ENCODE measurements at places on chromosomes 7 and 10.

DNA sequence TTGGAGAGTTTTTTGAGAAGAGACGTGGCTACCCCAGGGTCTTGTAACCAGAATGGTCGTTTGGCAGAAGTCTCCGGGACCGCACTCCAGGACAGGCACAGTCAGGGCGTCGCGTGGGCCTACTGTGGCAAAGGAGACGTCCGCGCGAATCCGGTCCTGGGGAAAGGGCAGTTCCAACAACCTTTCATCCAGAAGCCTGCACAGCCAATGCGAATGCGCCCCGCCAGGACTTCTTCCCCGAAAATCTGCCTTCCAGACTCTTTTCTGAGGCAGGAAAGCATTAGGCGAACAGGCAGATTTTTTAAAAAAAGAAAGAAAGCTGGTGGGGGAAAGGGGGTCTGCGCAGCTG lies 2.0 kb downstream of the HPSE2 start:
- DNase-seq: no peak

GRCh38 chr7:129188372-129188891 lies at the start of gene SMO:
Gene SMO, plus strand, starts transcription at chr7:129188633. Its CDS starts 519 bp downstream, at chr7:129189152.
- DNase-seq: no peak

- DNase-seq: no peak
Observed at GRCh38 chr10:10865913-10866312, 151.8 kb upstream of the CELF2 start.

DNA sequence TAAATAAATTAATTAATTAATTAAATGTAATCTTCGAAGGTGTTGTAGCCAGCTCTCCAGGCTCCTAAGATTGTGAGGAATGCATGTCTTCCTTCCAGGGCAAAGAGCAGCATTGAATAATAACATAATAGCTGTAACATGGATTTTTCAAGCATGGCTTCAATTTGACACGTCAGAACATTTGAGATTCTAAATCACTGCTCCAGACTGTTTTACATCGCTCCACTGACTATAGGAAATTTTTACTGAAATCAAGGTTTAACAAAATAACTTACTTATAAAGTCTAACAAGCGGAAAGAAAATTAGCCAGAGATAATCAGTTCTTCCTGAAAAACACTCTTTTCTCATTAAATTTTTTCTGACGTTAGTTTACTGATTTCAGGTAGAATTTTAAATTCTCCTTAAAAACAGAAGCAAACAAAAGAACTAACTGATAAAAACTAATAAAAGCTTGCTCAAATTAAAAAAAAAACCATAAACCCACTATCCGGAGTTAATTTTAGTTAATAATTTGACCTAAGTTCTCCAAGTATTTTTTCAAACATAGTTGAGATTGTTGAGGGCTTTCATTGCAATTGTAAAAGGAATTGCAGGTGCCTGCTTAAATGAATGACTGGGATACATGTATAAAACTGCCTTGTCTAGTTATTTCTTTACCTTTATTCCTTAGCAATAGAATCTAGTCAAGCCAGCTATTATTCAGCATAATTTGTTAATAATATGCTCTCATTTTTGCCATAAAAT lies 51.2 kb upstream of the SGCE start:
- no peak for DNase-seq

DNA sequence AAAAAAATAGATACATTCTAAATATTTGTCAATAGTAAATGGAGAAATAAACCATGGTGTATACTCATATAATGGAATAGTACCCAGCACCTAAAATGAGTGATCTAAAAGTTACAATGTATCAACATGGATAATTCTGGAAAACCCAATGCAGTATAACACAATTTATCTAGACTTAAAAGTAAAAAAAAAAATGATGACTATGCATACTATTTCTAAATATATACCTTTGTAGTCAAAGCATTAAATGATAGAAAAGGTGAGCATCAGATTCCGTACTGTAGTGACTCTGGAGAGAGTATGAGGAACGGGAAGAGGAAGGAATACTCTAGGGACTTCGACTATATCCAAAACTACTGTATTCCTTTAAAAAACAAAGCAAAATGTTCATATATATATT lies 115.2 kb upstream of the CDCA7L start:
- no peak for DNase-seq

- DNase-seq: no peak
Observed at GRCh38 chr10:111650088-111650487, 533.5 kb downstream of the GPAM start.

Measured in stimulated activated CD8-positive, alpha-beta memory T cell treated with anti-CD3 and anti-CD28 coated beads, Interleukin-2, amount 100 ng/mL, for 1 hour (primary cell).